ENCODE measurements at places on chromosomes 6 and 20.

DNA sequence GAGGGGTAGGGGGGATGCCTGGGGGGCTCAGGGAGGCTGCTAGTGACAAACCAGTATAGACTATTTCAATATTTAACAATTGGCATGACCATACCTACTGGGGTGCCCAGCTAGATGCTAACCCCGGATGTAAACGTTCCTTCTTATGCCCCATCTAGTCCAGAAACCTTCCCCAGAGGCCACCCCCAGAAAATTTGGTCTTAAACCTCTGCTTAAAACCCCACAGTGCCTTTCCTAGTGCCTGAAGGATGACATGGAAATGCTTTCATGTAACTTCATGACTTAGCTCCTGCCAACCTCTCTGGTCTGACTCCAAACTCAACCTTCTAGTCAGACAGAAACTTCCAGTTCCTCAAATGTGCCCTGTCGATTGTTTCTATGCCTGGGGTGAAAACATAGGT lies 52.0 kb downstream of the JPH2 start:
- DNase-seq = no peak

DNA sequence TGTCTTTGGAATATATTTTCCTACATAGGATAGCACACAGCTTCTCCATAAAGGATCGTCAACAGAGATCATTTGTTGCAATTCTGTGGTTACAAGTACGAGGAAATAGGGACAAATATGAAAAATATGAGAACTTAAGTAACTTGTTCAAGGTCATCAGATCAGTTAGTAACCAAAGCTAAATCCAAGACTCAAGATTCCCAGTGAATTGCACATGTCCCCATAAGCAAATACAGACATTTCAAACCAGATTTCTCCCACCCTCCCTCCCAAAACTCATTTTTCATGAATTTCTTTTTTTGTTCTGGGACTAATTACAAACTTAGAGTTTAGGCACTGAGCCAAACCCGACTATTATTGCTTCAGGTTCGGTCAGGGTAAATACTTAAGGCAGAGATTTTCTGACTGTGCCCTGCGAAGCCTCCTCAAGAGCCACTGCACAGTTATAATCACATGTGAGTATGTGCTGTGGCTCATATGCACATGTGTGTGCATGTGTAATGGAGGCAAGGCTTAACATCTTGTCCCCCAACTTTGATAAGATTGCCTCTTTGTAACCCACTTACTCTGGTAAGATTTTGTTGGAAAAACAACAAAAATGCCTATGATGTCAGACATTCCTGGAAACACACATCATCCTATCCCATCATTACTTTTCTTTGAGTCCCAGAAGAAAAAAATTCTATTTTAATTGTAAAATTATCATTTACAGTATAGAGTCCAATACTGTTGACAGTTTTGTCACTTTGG lies 216.2 kb downstream of the CD83 start:
- DNase-seq = no peak

DNA sequence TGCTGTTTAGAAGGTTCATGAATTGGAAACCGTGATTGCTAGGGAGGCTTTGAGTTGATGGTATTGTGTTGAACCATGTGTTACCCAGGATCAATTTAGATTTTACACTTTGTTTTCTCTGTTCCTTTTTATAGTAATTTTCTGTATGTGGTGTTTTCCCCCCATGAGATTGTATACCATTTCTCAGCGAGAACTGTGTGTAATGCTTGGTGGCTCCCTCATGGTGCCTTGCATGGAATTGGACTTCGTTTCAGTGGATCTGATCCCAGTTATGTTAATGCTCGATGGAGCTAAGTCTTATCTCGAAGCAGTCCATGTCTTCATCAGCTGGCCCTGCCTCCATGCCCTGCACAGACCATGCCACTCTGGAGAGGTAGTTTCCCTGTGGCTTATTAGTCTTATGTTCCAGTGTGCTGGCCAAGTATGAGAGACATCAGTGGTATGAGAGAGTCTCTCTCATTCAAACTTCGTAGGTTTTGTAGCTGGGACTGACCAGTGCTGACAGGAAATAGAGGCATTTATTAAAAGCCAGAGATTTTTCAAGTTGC lies 18.7 kb downstream of the PTPN1 start:
- DNase-seq = no peak

DNA sequence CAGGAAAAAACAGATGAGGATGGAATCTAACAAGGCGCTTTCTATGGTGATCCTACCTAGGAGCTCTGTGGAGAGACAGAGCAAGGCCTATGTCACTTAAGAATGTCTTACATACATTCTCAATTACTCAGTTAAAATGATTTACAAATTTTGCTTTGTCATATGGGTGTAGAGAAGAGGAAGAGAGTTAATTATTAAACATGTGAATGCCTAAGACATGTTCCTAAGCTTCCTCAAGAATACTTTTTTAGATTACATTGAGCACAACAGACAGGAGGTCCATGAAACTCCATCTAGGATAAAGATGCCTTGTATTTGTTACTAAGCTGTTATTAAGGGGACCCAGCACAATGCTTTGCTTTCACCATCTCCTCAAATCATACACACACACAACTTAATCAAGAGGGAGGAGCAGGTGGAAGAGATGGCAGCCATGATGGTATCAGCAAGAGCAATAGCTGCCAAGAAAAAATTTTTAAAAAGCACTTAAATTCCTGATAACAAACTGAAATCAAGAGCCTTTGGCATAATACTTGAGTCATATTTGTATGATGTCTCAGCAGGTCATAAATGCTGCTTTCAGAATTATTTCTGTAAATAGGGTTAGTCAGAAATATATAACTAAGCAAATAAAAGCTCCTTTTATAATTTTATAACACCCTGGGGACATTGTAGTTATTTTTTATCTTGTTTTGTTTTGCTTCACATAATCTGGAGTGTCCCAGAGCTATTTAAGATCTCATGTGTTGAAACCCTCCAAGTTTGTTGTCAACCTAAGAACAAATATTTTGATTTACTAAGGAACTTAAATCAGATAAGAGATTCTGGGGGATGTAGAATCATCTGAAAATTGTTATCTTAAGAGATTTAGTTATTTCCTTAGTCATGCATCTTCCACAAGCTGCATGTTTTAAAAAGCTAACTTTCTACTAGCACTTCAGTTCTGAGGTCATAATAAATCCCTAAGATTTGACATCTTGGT lies 70.0 kb upstream of the CD2AP start:
- no peak for DNase-seq

DNA sequence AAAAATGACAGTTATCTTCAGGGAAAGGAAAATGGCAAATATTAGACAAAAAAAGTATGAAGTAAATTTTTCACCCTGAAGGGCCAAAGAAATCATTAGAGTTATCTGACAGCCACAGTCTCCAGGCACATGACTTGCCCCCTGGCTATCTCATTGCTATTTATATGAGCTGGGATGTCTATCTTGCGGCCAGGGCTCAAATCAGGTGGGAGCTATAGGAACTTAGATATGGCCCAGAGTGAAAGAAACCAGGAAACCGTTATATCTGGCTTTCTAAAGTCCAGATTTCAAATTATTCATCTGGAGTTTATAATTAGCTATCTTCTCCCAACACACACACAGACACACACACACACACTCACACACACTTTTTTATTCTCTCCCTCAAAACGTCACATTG lies 135.3 kb upstream of the EEF1E1 start:
- DNase-seq = no peak

GRCh38 chr20:3751675-3752385 lies 15.7 kb downstream of the ADISSP start:
- DNase-seq = peak; percentile 80

DNA sequence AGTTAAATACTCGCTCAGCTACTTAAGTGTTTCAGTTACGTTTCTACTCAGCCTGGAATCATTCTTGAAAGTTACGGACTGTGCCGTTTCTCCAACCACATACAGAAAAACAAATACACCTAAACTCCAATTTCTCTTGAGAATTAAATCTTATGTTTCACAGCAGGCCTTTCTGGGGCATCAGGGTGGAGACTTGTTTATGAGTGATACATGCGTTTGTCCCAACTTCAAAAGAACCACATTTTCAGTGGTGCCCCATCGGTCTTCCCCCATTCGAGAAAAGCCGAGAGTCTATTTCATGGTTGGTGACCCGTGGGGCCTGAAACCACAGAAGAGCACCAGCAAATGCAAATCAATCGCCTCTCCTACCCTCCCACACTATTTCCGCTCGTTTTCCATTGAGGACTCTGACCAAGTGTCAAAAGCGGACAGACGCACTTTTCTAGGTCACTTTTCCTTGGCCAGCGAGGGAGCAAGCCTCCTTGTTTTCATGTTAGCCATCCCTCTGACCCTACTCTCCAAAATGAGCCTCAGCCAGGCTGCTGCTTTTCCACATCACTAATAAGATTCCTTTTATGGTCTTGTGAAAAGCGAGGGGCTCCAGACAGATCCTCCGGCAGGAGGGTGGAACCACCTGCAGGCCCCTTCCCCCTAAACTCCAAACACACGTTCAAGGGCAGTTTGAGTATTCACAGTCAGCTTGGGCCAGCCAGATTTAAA lies 3.1 kb downstream of the JAG1 start:
- DNase-seq = peak; percentile 24

GRCh38 chr6:135624402-135625295 lies 127.1 kb upstream of the AHI1 start:
- no peak for DNase-seq

DNA sequence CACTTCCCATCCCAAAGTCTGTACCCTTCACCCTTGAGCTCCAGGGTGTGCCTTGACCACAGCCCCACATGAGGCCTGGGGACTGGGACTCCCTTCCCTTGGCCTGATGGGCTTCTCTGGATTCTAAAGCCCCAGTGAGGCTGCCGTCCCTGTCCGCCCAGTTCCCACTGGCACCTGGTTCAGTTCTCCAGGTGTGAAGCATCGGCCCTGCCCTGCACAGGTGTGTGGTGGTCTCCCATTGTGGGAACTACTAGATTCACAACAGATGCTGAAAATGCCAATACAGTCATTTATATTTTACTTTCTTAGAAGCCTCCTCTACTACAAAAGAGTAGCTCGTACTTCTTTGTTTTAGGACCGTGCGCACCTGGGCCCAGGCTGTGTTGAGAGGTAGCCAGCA lies 72.8 kb downstream of the TTLL2 start:
- DNase-seq = no peak

- no peak for DNase-seq
Measured at GRCh38 chr6:165692106-165692653, 29.1 kb upstream of the PDE10A start.

DNA sequence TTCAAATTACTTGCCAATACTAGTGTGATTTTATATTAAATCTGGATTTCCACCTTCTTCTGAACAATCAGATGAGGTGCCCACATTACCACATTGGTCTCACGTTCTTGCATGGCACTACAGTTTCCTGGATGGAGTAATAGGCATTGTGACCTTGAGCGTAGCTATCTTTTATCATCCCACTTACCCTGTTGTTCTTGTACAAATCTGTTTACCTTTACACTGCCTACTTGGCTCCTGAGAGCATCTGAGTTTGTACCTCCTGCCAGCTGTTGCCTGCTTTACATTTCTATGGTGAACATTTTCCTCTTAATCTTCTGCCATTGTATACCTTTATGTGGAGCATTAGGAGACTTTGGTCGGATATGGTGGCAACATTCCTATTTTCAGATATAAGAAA lies 90.7 kb downstream of the AKAP7 start:
- DNase-seq = no peak

All from NCI-H526 treated with DMSO at 0.1 percent for 48 hours (cell line).